ENCODE measurements at places on chromosomes 6 and 20. TPM values are rescaled to one million over a fixed set of nuclear protein-coding genes. Genes with fewer than 3 reads are reported as not detected.
A peak's percentile ranks its signal among the peaks of the same experiment; 100 is the strongest.

DNA sequence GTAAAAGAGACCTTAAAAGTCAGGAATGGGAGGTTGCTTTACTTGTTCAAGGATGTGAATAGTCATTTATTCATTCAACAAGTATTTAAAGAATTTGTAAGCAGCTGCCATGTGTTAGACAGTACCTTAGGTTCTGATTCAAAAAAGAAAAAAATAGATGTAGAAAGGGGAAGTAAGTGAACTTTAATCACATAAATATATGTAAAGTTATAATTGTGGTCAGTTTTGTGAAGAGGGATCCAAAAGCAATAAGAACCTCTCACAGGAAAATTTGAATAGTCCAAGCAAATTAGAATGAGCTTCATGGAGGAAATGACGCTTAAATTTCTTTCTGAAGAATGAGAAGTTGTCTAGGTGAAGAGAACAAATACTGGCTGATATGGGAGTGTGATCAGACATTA lies 596.1 kb upstream of the CITED2 start:
- H3K27me3 ChIP-seq: no peaks in the 10 kb centered on the region
- H3K4me3 ChIP-seq: no peak overlapping the region
- H3K27ac ChIP-seq: no peak overlapping the region
- DNase-seq: no peak

- no peaks in the 10 kb centered on the region for H3K27me3 ChIP-seq
- no peaks in the 10 kb centered on the region for H3K4me1 ChIP-seq
- no peak overlapping the region for H3K4me3 ChIP-seq
- DNase-seq: no peak
Observed at GRCh38 chr6:64220801-64221200, 585.2 kb downstream of the PHF3 start.

- no peaks in the 10 kb centered on the region for H3K27me3 ChIP-seq
- no peak overlapping the region for H3K4me3 ChIP-seq
- H3K36me3 ChIP-seq: no peaks in the 10 kb centered on the region
Observed at GRCh38 chr6:17431581-17431980, 38.2 kb downstream of the CAP2 start.

DNA sequence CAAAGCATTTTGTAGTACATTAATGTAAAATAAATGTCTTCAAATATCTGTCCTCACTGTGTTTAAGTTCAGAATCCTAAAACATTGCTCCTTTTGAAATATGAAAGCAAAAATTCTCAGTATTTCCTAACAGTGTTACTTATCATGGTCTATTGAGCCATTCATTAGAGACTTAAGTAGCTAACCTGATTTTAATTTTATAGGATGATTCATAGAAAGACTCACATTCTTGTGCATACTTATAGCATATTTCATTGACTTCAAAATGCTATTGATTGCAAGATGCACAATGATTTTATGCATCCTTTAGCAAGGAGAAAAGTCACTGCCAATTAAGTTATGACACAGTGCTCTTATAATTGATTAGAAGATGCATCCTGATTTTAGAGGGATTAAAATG lies 85.7 kb downstream of the HIVEP1 start:
- no peak overlapping the region for H3K27ac ChIP-seq
- DNase-seq: no peak
- no peaks in the 10 kb centered on the region for H3K27me3 ChIP-seq
- H3K4me1 ChIP-seq: no peaks in the 10 kb centered on the region
- no peak overlapping the region for H3K4me3 ChIP-seq

GRCh38 chr20:40291493-40292135 lies 397.4 kb downstream of the MAFB start:
- no peaks in the 10 kb centered on the region for H3K36me3 ChIP-seq
- H3K27me3 ChIP-seq: no peaks in the 10 kb centered on the region
- H3K27ac ChIP-seq: no peak overlapping the region
- no peak overlapping the region for H3K4me3 ChIP-seq

GRCh38 chr6:27726619-27727023 lies 185.6 kb downstream of the OR2B2 start:
- no peaks in the 10 kb centered on the region for H3K4me1 ChIP-seq
- no peaks in the 10 kb centered on the region for H3K36me3 ChIP-seq
- H3K27ac ChIP-seq: no peak overlapping the region
- no peaks in the 10 kb centered on the region for H3K27me3 ChIP-seq
- no peak overlapping the region for H3K4me3 ChIP-seq

DNA sequence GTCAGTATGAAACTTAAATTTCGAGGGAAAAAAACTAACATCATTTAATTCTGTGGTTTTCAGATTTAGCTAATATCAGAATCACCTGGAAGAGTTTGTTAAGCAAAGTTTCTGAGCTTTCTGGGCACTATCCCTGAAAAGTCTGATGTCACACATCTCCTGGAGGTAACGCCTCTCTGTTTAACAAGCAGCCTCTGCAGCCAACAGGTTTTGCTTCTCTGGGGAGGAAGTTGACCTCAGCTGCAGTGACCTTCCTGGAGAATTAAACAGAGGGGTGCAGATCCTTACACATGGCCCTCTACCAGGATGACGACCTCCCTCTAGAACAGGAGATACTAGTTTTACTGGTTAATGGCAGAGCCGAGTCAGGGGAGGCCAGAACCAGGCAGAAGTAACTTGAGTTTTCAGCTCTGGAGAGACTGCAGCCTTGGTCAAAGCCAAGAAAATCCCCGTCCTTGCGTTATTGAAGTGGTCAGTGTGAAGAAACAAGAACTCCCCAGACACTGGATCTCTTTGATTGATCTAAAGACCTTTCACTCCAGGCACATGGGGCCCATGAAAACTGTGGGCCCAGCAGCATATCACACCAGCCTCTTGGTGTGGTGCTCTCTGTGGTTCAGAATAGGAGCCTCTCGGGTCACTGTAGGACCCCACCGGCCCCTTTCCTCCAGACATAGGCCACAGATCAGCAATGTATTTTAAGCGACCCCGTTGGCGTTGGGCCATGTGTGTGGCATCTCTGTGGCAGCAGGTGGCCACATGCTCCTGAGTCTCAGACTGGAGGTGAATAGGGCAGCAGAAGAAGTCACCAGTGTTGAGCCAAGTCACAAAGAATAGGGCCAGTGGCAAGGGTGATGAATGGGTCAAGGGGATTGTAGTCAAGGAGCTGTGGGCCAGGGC lies 33.4 kb upstream of the CCR6 start:
- no peak overlapping the region for H3K27ac ChIP-seq
- H3K27me3 ChIP-seq: no peaks in the 10 kb centered on the region
- H3K4me3 ChIP-seq: no peak overlapping the region
- peaks cover 2% of the 10 kb centered on the region for H3K4me1 ChIP-seq
- DNase-seq: no peak

GRCh38 chr6:21501021-21501354 lies 92.6 kb upstream of the SOX4 start:
- H3K4me3 ChIP-seq: no peak overlapping the region
- H3K36me3 ChIP-seq: no peaks in the 10 kb centered on the region
- peak overlapping the region; percentile 66 for H3K27ac ChIP-seq
- H3K4me1 ChIP-seq: no peaks in the 10 kb centered on the region

DNA sequence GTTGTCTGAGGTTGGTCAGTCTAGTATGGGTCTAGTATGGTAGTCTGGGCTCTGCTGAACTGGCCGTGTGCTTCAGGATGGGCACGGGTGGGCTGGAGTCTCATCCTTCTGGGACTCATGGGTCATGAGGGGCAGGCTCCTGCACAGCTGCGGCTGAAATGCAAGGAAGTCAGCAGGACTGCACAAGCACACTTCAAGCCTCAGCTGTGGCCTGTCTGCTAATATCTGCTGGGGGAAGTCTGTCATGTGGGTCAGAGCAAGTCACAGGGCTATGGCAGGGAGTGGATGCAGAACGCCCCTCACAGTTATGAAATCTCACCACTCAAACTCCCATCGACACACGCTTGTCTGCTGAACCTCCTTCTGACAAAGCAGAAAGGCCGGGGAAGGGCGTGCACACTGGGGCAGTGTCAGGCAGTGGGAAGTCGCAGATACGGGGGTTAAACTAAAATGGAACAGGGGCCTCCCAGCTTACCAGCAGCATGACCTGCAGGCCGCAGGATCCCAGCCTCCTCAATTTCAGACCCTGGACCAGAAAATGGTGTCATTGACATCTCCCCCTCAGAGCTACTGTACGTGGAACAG lies 229.5 kb downstream of the SMOC2 start:
- H3K36me3 ChIP-seq: no peaks in the 10 kb centered on the region
- no peak overlapping the region for H3K4me3 ChIP-seq
- no peak for DNase-seq
- H3K4me1 ChIP-seq: no peaks in the 10 kb centered on the region

GRCh38 chr6:36247693-36248092 lies 22.2 kb upstream of the PNPLA1 start:
- no peaks in the 10 kb centered on the region for H3K27me3 ChIP-seq
- H3K36me3 ChIP-seq: no peaks in the 10 kb centered on the region
- no peak overlapping the region for H3K4me3 ChIP-seq
- no peak overlapping the region for H3K27ac ChIP-seq

DNA sequence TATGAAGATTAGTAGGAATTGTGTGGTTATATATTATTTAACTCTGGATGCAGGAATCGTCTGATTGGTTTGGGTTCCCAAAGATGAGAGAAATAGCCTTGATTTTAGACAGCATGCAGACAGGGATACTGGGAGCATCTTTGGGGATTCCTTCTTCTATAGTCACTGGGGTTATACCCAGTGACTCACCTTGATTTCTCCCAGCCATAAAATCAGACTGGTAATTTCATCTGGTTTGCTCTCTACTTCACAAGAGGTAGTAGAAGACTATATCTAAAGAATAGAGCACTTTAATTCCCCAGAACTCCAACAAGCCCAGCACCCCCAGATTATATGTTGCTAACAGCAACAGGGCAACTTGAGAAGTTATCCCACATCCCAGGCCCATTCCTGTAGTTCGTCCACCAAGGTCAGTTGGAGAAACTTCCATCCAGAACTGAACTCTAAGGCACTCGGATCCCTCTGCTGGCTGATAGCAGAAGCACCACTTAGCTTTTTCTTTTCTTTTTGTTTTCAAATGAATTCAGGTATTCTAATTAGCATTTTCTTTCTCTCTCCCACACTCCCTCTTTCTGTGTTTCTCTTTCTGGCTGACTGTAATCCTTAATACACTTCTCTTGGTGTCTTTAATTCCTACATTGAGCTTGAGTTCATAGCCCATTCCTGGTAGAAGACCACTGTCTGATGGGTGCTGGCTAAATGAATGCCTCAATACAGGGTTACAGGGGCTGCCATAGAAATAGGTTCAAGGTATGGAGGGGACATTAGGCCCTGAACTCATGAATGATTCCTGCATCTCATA lies 20.4 kb upstream of the EFHC1 start:
- no peaks in the 10 kb centered on the region for H3K4me1 ChIP-seq
- no peak overlapping the region for H3K27ac ChIP-seq
- H3K36me3 ChIP-seq: no peaks in the 10 kb centered on the region
- no peaks in the 10 kb centered on the region for H3K27me3 ChIP-seq
- H3K4me3 ChIP-seq: no peak overlapping the region

DNA sequence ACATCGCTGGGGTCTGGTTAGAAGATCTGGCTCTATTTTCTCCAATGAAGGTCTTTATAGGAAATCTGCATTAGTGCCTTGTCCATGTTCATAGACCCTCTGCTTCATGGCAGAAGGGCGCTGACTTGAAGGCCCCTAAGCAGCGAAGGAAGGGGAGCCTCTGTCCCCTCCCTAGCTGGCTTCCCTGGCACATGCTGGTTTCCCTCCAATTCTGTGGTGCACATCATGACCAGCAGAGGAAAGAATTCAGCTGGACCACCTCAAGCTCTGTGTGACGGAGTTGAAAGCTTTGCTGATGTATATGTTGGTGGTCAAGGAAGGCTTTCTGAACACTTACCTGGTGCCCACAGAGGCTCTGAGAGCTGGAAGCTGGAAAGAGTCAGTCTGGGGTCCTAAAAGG lies 129.7 kb upstream of the MYLIP start:
- no peak for DNase-seq
- no peak overlapping the region for H3K27ac ChIP-seq
- no peak overlapping the region for H3K4me3 ChIP-seq
- H3K27me3 ChIP-seq: no peaks in the 10 kb centered on the region

Gene OPN5
- not detected for total RNA-seq

Gene PXMP4
- total RNA-seq: 4.7 TPM

Gene TXNDC5
- total RNA-seq: 61.7 TPM

Gene SLC22A16
- total RNA-seq: not detected

Data from Peyer's patch (tissue), 4 donors.